HepG2 (cell line): ENCODE measurements at places on chromosomes 7 and 10. TPM values are rescaled to one million over a fixed set of nuclear protein-coding genes. Genes with fewer than 3 reads are reported as not detected.

- H3K27ac ChIP-seq, result peak overlapping the region; percentile 56
- no peaks in the 10 kb centered on the region for H3K36me3 ChIP-seq
- peak; percentile 55 for DNase-seq
- H3K27me3 ChIP-seq, result no peaks in the 10 kb centered on the region
Observed at GRCh38 chr7:158825628-158826289, 3.5 kb downstream of the ESYT2 start.

IFIT1 gene
- total RNA-seq, result 5.5 and 7.5 TPM in 2 replicates

SDK1 gene
- 0.17 and 0.35 TPM in 2 replicates for total RNA-seq

EFCAB10 gene
- total RNA-seq, result 0.34 and 0.40 TPM in 2 replicates

PLEKHS1 gene
- not detected in 2 replicates for total RNA-seq

CLCN1 gene
- not detected in 2 replicates for total RNA-seq

TRIL gene
- 0.40 and 0.45 TPM in 2 replicates for total RNA-seq

DNA sequence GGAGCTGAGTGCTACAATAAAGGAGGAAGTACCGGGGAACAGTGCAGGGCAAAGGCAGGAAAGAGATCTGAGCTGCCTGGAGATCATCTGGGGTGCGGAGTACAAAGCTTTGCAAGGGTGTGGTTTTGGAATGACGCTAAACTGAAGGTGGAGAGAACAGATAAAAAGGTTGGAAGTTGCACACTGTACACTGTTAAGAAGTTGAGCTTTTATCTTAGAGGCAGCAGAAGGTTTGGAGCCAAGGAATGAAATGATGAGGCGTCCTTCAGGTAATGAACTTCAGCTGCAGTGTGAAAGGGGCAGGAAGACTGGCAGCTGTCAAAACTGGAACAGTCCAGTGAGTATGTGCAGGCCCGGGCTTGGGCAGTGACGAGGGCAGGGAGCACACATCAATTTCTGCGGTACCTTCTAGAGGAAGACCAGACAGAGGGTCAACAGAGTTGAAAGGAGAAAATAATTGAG lies 7.2 kb upstream of the ANKRD61 start:
- no peak overlapping the region for H3K4me3 ChIP-seq
- H3K27me3 ChIP-seq, result no peaks in the 10 kb centered on the region
- no peaks in the 10 kb centered on the region for H3K4me1 ChIP-seq

DNA sequence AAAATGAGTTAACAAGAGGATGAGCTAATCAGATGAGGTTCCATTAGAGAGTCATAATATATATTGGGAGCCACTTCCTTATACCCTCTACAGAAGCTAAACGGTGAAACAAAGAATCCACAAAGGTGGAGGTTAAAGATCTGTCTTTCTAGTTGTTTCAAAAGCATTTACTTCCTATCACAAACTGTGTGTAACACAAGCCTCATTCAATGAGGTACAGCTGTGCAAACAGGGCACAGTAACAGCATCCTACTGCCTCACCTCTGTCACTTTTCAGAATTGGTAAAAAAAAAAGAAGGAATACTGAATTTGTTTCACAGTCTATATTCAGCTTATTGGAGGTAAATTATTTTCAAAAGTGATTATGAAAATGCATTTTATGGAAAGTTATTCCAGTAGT lies 128.7 kb downstream of the AGMO start:
- no peak for DNase-seq
- no peaks in the 10 kb centered on the region for H3K27me3 ChIP-seq
- H3K4me3 ChIP-seq, result no peak overlapping the region
- H3K36me3 ChIP-seq, result no peaks in the 10 kb centered on the region
- no peaks in the 10 kb centered on the region for H3K4me1 ChIP-seq

DNA sequence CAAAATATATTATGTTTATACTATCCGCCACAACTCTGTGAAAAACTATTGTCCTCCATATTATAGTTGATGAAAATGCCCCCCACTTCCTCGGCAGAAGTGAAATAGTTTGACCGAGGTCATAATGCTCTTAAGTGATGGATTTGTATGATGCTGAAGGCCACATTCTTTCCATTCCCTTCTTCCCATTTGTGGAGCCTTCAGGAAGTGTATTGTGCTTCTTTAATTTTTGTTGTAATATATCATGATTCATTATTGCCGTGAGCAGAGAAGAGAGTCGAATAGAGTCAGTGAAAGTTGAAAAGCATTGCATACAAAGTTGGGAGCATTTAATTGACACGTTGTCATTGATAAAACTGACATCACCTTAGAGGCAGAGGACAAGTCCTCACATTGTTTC lies 460.3 kb downstream of the SUGCT start:
- H3K27ac ChIP-seq, result no peak overlapping the region
- no peaks in the 10 kb centered on the region for H3K27me3 ChIP-seq
- peaks cover 23% of the 10 kb centered on the region for H3K4me1 ChIP-seq
- H3K4me3 ChIP-seq, result no peak overlapping the region
- no peak for DNase-seq

DNA sequence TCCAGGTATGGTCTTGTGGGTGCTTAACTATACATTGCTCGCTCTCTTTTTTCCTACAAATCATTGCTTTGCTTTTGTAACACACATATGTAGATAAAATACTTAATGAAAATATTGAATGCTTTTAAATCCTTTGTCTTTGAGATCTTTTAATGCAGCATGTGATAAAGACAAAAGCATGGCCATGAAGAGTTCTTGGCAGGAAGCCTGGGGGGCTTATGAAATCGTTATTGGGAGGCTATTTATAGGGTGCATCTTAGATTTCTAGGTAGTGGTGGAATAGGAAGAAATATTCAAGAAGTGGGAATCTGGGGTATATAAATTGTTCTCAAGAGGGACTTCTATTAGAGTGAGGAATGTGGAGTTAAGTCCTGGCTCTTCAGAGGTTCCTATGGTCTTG lies 21.9 kb downstream of the UBE2D1 start:
- H3K27ac ChIP-seq, result no peak overlapping the region
- H3K4me3 ChIP-seq, result no peak overlapping the region
- no peaks in the 10 kb centered on the region; the same call in 2 of the 3 replicates for H3K36me3 ChIP-seq
- DNase-seq, result no peak

- no peaks in the 10 kb centered on the region for H3K4me1 ChIP-seq
- no peaks in the 10 kb centered on the region for H3K27me3 ChIP-seq
- no peaks in the 10 kb centered on the region for H3K36me3 ChIP-seq
Observed at GRCh38 chr7:41134300-41135255, 568.3 kb downstream of the INHBA start.

DNA sequence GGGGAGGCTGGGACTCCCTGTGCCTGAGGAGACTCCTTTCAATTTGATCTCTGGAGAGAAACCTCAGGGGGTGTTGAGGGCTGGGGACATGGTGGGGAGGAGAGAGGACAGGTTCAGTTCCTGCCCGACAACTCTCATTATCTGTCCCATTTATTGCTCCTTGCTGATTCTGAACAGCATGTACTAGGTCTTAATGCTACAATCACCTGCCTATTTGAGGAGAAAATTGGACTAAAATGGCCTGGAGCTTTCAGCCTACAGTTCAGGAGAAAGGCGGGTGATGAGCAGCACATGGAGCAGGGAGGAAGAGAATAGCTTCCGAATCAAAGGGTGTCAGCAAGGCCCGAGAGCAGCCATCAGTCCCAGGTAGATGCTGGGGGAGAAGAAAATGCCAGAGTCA lies 30.0 kb upstream of the ADCYAP1R1 start:
- no peaks in the 10 kb centered on the region for H3K4me1 ChIP-seq
- peaks cover 14% of the 10 kb centered on the region; the same call in 2 of the 3 replicates for H3K27me3 ChIP-seq
- DNase-seq, result no peak
- H3K4me3 ChIP-seq, result no peak overlapping the region

GRCh38 chr10:13439313-13440184 lies 89.3 kb downstream of the BEND7 start:
- H3K27ac ChIP-seq, result no peak overlapping the region
- peaks cover 24% of the 10 kb centered on the region for H3K4me1 ChIP-seq
- H3K36me3 ChIP-seq, result no peaks in the 10 kb centered on the region
- H3K4me3 ChIP-seq, result peak overlapping the region; percentile 40; the same call in 1 of the 2 replicates

GRCh38 chr7:107152011-107152410 lies 16.8 kb upstream of the HBP1 start:
- H3K4me3 ChIP-seq, result no peak overlapping the region
- peaks cover 8% of the 10 kb centered on the region for H3K4me1 ChIP-seq
- H3K27me3 ChIP-seq, result peaks cover 7% of the 10 kb centered on the region; the same call in 1 of the 3 replicates
- no peaks in the 10 kb centered on the region for H3K36me3 ChIP-seq
- no peak for DNase-seq

DNA sequence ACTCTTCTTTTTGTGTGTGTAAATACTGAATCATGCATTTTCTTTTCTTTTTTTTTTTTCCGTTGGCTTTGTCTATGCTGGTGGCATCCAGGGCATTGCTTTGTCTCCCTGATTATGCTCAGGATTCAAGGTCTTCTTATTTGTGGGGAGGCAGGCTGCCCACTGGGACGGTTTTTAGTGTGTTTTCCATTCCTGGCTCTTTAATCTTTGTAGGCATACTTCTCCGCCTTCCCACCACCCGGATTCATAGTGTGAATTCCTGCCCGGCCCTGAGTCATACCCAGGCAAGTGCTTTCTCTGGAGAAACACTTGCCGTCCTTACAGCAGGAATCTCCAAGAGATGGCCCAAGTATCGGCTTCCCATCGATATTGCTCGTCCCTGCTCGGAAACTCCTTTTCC lies 5.2 kb downstream of the ZNF655 start:
- H3K4me3 ChIP-seq, result no peak overlapping the region
- peaks cover 20% of the 10 kb centered on the region for H3K36me3 ChIP-seq
- no peak for DNase-seq
- H3K27ac ChIP-seq, result no peak overlapping the region
- H3K27me3 ChIP-seq, result no peaks in the 10 kb centered on the region
- peaks cover 32% of the 10 kb centered on the region for H3K4me1 ChIP-seq
